OCI-LY7 (cell line): ENCODE measurements at places on chromosomes 3 and 15.
A peak's percentile ranks its signal among the peaks of the same experiment; 100 is the strongest.

DNA sequence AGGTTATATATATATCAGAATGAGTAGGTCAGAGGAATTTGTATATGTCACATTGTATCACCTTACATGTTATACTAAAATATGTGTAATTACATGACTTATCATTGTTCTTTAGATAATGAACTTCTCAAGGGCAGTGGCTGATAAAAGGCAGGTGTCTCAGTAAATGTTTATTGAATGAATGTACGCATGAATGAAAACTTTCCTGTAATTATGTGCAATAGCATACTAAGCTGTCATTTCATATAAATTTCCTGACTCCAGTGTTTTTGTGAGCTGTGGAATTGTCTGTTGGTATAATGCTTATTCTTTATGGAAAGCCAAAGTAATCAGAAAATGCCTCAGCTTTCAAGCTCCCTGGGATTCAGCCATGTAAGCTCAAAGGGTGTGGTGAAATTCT is 4.2 kb downstream of the TBC1D23 start:
- no peak for DNase-seq

GRCh38 chr3:129503471-129504291 is 24.8 kb upstream of the RHO start:
- no peak for DNase-seq

GRCh38 chr15:34993877-34994276 is 5.8 kb upstream of the ZNF770 start:
- DNase-seq, result no peak

DNA sequence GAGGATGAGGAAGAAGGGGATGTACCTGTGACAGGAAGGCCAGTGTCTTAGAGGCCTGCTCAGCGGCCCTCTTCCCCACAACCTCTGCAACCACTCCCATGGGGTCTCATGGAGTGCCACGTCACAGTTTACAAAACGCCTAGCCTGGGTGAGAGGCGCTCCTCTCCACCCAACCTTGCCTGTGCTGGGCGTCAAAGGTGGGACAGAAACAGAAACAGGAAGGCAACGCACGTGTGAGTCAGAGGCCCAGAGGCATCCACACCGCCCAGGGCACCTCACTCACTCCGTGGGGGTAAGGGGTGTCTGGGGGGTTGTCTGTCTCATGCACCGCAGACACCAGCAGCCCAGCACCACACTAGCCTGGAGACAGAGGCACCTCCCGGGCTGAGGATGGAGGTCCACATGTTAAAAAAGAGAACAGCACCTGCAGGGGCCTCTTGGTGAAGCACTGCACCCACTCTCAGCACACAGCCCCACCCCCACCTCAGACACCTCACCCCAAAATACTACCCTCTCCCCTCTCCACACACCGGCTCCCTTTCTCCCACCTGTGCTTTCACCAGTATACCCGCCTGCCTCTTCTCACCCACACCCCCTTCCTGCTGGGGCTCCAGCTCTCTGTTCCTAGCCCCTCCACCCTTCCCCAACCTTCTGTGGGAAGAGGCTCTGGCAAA is 4.7 kb upstream of the CALML4 start:
- peak; percentile 87 for DNase-seq

DNA sequence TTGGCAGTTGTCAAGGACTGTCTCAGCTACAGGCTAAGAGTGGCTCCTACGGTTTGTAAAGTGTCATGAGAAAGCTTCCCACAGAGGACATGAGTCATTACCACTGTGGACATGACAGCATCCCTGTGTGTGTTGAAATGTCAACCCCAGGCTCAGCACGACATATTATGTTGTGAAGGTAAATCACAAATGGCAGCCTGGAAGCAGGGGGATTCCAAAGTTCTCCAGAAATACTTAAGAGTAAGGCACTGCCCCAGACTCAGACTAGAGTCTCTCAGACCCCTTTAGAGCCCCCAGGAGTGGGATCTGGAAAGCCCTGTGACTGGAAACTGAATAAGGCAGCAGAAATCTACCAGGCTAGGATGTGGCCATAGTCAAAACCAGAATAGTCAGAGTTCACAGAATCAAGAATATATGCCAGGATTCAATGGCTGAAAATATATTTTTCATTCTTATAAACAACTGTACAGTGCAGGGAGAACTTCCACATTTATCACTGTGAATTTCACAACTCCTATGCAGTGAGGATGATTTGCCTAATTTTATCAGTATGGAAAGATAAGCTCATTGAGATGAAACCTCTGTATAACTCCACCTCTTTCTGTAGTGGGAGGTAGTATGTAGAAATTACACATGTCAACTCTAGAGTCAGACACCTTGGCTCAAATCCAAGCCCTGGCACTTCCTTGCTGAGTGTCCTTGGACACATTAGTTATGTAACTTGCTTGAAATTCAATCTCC is 237.1 kb upstream of the CFAP20DC start:
- no peak for DNase-seq

GRCh38 chr15:101411085-101411484 is 78.4 kb downstream of the PCSK6 start:
- DNase-seq, result no peak

DNA sequence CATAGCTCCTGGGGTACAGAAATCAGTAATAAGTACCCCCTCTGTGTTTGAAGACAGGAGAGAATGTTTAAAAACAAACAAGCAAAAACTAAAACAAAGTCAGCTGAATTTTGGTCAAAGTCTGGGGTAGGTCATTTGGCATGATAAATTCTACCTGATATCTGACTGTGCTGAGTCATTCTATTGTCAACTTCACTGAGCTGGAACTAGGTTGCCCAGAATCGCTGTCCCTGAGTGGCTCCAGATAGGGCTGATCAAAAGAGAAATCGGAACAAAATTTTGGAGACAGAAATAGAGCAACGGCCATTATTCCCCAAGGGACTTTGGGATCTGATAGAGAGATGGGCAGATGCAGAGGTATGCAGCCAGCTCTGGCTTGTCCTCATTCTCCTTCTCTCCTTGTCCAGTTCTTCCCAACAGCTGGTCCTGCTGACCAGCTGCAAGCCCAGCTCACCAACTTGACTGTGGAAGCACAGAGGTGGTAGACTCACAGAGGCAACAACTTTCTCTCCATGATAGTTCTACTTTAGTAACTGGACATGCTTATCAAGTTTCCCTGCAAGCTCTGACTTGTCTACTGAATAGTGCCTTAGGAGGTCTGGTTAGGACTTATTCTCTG is 57.3 kb upstream of the MYRIP start:
- DNase-seq, result no peak

- DNase-seq, result no peak
These were observed 85.9 kb upstream of the PRR23E start for GRCh38 chr3:127107002-127107401.

DNA sequence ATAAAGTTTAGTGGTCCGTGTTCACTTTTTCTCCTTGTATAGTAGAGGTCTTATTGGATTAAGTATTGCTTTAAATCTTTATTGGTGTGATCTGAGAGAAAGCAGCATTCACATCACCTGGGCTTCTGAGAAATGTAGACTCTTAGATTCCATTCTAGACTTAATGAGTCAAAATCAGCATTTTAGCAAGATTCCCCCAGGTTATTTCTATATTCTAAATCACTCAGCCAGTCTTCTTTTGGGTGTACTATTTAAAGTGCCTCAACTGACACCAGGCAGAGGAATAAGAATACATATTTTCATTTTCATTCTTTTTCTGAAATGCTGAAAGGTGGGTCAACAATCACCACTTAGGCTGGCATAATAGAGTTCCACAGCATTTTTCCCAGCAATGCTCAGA is 481.7 kb downstream of the TUSC7 start:
- DNase-seq, result no peak

- DNase-seq, result no peak
These were observed 230.5 kb upstream of the CHRNA7 start for GRCh38 chr15:31799715-31800321.

DNA sequence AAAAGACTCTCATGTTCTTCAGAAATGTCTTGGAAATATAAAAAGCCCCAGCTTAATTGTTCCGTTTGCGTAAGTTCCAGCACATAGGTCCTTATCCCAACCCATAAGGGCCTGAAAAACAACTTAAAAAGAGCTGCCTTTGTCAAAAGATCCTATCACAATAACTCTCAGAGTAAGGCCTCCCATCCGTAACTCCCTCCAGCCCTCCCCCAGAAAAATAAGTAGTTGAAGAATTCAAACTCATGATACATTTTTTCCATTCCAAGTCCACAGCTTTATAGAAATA is 38.0 kb upstream of the SECISBP2L start:
- DNase-seq, result no peak

DNA sequence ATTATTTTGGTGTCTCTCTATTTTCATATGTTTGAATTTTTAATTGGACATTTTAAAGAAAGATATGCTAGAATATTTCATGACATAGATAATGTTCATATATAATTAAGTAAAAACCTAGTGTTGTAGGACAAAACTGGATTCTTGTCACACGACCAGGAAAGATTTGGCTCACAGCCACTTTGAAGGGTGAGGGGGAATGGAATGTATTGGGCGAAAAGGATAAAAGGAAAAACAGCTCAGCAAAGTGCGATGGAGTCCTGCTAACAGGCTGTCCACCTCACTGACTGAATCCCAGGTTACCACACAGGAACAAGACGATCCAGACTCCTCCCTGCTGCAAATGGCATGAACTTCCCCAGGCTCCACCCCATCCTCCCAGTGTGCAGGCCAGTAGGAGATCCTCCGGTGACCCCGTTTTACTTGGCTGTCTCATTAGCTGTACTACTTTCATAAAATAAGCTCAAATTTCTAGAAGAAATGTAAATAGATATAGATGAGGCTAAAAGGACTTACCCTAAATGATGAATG is 186.2 kb downstream of the CD47 start:
- no peak for DNase-seq

DNA sequence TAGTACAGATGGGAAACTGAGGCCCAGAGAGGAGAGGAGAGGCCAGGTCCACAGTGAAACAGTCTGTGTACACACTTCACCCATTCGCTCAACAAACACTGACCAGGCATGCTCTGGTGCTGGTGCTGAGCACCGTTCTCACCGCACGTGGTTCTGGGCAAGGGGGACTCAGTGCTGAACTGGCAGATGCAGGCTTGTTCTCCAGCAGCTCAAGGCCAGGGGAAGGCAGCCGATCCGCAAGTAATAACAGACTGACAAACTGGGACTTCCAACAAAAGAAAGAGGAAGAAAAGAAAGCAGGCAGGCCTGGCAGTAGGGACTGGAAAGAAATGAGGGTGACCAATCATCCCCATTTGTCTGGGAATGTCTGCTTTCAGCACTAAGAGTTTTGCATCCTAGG is 25.6 kb upstream of the LINGO1 start:
- DNase-seq, result no peak

DNA sequence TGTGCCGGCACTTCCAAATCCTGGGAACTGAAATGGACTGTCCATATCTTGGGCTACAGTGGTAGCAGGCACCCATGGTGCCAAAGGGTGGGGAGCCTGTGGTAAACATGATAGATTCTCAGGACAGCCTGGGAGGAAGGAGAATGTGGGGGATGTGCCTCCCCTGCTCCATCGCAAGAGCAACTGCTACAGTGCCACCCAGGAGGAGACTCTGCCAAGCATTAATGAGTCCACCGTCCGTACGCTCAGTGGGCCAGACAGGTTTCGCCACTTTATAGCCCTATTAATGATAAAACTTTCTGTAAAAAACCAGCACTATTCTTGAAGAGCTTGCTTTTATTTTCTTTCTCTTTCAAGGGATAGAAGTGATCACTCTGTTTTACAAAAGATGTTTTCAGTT is 75.2 kb downstream of the FMN1 start:
- no peak for DNase-seq

DNA sequence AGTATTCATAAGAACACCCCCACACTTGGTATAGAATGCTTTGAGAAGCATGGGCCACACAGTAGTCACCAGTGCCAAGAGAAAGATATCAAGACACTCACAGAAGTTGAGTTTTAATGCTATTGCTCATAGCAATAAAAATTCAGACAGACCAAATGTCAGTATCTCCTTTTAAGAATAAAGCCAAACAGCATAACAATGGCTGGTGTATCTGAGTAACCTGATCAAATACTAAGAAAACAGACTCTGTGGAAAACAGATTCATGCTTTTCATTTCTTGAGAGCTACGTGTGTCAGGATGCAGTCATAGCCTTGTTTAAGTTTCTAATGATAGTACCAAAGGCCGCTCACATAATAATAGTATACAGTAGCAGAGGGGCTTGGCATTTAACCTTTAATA is 778.5 kb downstream of the MECOM start:
- no peak for DNase-seq

GRCh38 chr3:189132839-189133238 is 38.9 kb upstream of the TPRG1 start:
- DNase-seq, result no peak

GRCh38 chr3:50230104-50230793 is 5.8 kb upstream of the GNAI2 start:
- DNase-seq, result no peak

DNA sequence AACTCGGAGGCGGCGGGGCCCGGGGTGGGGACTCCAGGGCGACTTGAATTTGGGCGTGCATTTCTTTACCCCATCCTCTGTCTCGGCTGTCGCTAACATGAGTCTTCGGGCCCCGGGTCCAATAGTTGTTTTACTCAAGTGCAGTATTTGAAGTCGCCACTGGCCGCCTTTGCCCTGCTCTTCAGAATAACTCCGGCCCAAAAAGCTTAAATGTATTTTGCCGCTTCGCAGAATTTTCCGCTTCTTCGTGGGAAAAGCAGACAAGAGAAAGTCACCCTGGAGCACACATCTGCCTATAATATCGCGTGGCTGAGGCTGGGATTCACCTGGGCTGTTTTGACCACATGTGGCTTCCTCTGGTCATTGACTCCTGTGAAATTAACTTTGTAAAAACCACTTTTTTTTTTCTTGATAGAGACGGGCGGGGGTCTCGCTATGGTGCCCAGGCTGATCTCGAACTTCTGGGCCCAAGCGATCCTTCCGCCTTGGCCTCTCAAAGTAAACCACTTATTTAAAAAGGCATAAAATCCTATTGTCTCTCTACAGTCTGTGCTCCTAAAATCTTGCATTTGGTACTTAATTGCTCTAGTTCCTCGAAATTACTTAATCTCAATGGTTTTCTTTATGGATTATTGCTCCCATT is 676 bp downstream of the CNOT10 start:
- DNase-seq, result no peak

- no peak for DNase-seq
These were observed 64.8 kb upstream of the SGO1 start for GRCh38 chr3:20250786-20251185.

DNA sequence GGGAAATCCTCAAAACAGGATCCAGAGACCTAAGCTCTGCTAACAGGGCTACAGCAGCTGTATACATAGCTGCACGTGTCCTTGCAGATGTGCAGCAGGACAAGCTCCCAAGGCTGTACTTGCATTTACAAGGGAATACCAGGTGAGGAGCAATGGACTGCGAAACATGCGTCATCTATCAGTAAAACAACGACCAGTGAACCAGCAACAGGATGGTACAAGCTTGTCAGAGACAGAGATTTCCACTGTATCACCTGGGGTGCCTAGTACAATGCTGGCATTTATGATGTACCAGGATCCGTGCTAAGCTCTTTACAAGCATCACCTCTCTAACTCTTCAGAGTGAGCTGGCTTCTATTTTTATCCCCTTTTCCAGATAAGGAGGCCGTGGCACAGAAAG is 227.3 kb downstream of the FOXP1 start:
- peak; percentile 67 for DNase-seq

- DNase-seq, result peak; percentile 66
These were observed 6.7 kb upstream of the CSK start for GRCh38 chr15:74775132-74775562.
